ENCODE measurements at places on chromosomes 11 and 22.
A peak's percentile ranks its signal among the peaks of the same experiment; 100 is the strongest.

GRCh38 chr22:50250555-50251476 lies at the start of gene HDAC10:
Gene HDAC10 (minus strand): TSS chr22:50251265. CDS start chr22:50251032, 233 bp downstream.
- DNase-seq, result peak; percentile 94

DNA sequence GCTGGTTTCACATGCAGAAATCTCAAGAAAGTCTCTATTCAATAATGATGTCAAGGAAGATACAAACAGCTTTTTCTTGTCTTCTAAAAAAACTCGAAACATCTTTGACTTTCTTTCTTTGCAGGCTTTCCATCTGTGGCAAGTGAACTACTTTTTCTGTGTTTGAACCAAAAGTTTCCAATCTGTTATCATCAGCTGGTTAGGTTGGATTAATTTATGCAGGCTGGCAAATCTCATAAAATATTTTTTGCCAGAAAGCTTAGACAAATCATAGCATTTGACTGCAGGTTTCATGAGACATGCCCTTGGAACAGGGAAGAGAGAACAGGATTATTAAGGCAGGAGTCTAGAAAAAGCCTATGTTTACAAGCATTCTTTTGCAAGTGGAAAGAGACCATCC lies 86.1 kb upstream of the ARHGAP42 start:
- no peak for DNase-seq

- no peak for DNase-seq
Observed at GRCh38 chr11:32905028-32905667, 12.5 kb downstream of the QSER1 start.

- DNase-seq, result no peak
Observed at GRCh38 chr11:111745719-111746504, 20.3 kb downstream of the PPP2R1B start.

DNA sequence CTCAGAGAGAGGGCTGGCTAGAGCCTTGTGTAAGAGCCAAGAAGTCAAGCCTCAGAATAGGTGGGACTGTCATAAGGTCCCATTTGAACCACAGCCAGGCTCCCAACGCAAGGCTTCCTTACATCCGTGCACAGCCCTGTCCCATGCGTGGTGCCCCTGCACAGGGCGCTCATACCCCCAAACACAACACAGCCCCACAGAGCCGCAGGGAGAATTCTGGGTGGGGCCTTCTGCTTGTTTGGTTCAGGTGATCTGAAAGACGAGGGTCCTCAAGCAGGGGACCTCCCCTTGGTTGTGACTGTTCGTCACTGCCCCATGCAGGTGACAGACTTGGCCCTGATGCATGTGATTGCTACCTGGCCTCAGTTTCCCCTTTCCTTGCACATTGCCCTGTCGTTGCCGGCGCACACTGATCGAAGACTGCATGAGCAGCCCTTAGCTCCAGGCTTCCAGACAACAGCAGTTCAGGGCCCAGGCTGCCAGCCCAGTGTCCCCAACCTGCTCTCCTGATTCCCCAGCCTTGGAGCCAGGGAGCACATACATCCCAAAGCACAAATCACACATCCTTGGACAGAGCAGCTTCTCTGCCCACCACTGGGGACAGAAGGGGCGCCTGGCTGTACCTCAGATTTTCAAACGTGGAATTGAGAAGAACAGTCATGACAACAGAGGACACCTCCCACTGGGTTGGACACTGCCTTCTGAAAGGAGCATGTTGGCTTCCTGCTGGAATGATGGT lies 22.1 kb downstream of the GNAZ start:
- DNase-seq, result no peak

GRCh38 chr11:116725434-116726221 lies 47.2 kb downstream of the BUD13 start:
- DNase-seq, result peak; percentile 55

GRCh38 chr11:125627236-125627910 lies 2.4 kb downstream of the CHEK1 start:
- DNase-seq, result no peak

GRCh38 chr22:44147821-44148574 lies 32.7 kb upstream of the PARVG start:
- DNase-seq, result peak; percentile 81

DNA sequence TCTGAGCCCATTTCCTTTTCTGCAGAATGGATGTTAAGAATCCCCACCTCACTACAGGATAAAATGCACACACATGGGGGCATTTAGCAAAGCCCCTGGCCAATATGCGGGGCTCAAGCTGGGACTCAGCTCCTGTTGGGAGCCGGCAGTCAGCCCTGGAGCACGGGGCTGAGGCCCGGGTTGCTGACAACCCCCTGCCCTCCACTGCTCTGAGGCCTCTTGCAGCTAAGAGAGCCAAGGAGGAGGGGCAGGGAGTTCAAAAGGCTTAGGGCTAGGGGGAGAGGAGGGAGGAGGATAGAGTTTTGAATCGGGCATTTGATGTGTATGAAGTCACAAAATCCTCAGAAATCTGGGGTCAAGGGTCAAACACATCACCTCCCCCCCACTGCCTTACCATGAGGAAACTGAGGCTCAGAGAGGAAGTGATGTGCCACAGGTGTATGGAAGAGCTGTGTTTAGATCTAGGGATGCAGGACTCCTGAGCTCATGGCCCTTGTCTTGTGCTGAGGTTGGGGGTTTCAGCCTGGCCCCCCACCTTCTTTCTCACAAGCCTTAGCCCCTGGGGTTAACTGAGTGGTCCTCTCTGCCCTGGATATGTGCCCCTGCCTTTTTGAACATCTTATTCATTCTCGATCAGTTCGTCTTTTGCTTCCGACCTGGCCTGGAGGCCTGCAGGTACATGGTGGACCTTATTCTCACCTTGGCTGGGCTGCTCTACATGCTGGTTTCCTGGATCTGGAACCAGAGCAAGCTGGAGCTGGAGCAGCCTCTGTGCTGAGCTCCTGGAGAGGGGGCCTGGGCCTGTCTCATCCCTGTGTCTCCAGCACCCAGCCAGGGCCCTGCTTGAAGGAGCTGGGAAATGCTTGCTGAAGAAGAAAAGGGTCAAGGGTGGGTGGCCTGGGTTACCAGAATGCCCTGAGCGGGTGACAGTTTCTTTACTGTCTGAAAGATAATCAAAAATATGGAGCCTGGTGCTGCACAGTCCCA lies 80.3 kb downstream of the LRRC32 start:
- DNase-seq, result peak; percentile 48

DNA sequence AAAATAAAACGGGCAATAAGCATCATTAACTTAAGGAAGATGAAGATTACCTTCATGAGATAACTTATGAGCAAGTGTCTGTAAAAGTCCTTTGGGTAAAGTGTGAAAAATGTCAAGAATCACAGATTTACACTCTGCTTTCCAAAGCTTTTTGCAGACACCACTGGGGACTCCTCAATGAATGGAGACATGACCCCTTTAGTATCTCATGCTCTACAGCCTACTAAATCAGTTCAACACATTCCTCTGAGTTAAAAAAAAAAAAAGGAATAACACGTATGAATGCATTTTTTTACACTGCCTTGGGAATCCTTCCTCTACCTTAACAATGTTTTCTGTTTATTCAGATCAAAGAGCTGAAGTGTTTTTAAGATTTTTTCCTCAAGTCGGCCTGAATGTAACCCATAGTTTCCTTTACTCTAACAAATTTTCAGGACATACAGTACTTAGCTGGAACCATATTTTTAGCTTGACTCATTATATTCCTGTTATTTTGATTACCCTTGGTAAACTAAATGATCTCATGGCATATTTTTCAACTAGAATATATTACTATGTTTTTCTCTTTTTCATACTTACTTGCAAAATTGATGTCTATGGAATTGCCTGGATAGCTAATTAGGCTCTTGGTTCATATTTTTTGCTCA lies 25.9 kb upstream of the RAB30 start:
- DNase-seq, result no peak

- DNase-seq, result peak; percentile 8
Observed at GRCh38 chr11:21323617-21324016, 654.2 kb downstream of the NELL1 start.

DNA sequence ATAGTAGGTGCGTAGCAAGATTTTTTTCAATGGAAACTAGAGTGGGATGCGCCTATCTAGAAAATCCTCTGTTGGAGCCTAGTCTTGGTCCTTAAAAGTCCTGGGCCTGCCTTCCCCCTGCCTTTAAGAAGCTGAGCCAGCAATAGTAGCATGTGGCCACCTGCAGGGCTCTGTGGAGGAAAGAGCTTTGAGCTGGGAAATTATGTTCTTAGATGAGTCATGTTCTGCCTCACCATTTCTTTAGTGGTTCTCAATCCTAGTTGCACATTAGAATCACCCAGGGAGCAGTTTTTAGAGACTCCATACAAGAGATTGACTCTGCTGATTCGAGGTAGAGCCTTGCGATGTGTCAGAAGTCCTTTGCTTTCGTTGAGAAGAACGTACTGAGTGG lies 133.5 kb downstream of the COMMD9 start:
- DNase-seq, result no peak

DNA sequence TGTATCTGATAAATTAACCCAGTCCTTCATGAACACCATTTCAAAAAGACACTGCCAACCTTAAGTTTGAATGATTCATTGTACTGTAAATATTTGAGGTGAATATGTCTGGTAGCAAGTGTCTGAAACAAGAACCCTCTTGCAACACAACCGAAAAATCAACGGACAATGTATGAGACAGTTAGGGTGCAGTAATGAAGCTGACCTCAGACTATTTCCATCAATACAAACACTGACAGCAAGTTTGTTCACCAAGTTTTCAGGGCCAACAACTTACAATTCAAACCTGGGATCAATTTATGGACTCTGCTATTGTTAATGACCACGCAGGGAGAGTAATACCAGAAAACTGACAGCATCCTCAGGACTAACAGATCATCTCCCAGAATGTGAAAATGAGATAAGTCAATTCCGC lies 126.3 kb downstream of the CADM1 start:
- no peak for DNase-seq

DNA sequence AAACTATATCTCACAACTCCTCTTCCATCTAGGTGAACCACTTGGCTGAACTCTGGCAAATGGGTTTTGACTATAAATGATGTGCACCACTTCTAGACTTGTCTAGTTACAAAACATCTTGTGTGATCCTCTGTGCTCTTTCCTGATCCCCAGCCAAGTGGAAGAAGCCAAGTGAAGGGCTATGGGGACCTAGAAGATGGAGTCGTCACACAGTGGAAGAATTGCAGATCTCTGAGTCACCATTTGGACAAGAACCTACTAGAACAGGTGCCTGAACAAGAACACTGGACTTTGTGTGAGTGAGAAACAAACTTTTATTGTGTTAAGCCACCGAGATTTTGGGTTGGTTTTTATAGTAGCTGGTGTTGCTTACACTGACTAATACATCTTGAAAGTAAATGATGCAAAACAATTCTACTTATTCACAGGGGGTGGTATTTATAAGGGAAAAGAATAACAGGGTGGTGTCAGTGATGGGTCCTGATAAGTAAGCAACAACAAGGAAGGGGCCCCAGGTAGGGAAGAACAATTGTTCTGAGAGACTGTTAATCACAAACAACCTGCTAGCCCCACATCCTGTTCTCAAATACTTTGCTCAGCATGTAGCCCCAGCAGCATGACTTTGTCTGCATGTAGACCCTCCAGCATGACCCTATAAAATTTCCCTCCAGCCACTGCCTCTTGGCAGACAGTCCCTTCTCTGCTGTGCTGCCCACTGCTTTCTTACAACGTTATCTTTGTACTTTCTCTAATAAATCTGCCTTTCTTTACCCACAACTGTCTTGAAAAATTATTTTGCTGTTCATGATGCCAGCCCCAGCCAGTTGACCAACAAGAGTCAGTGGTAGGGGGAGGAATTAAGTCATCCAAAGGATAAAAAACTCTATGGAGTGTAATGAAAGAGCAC lies 280.7 kb upstream of the PLET1 start:
- no peak for DNase-seq

- no peak for DNase-seq
Observed at GRCh38 chr11:36273110-36273509, 16.1 kb downstream of the COMMD9 start.

DNA sequence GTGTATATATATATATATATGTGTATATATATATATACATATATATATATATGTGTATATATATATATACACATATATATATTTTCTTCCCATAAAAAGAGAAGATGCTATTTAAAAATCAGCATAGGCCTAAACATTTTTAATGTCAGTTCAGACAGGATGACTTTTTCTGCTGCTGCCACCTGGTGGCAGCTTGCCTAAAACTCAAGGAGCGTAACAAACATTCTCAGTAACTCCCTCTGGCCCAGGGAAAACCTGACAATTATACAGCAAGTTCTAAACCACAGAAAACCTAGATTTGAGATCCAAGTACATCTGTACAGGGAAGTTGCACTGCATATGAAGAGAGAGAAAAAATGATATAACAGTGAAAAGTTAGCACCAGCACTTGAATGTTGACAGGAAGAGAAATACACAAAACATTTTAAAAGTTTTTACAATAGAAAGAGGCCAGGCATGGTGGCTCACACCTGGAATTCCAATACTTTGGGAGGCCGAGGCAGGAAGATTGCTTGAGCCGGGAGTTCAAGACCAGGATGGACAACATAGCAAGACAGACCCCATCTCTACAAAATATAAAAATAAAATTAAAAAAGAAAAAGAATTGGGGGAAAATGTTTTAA lies 16.6 kb downstream of the OR8A1 start:
- DNase-seq, result peak; percentile 35

DNA sequence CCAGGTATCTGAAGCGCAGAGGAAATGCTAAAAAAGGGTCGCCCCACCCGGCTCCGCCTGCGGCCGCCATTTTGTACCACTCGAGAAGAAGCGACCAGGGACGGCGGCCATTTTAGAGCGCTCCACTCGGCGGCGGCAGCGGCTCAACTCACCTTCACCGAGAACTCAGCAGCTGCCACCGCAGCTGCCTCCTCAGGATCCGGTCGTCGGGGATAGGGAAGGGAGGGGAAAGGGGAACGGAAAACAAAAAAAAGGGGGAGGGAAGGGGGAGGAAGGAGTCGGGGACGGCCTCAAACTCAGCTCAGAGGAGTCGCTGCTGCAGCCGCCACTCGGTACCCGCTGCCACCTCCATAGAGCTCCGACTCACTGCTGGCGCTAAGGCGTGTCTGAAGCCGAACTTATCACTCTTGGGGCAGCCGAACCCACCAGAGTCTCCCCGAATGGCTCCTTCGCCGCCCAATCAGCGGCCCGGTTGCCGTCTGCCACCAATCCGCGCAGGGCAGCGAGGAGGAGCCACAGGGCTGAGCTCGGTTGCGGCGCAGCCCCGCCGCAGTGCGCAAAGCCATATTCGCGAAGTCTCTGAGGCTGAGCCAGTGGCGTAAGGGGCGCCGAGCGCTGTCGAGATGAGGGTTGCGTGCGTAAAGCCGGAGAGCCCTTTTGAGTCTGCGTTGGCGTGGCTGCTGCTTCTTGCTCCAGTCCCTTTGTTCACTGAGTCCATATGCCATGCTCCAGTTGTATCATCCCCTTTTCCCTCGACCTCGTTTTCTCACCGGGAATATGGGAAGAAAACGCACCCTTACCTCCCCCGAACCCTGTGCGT lies at the start of gene EIF4G2:
Gene EIF4G2 (minus strand): TSS at position 374 of the 820 bp plus-strand sequence.
- peak; percentile 98 for DNase-seq

GRCh38 chr11:62370743-62371440 lies 33.6 kb downstream of the ASRGL1 start:
- DNase-seq, result peak; percentile 18
